Germinal center (tissue), 1 donor: ENCODE measurements at places on chromosomes 5 and 9.

DNA sequence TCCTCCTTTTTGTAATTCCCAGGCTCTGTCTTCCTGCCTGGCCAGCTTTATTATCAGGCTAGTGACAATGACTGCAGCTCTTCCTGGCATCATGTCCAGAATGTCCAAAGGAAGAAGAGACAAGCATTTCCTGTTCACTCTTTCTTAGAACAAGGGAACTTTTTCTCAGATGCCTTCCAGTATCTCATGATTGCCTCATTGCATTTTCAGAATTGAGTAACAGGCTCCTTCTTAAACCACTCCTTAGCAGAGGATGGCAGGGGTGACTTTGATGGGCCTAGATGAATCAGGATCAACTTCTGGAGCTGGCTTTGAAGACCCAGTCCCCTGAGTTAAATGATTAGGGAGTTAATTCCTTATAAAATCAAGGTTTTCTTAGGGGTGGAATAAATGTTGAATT lies 92.9 kb upstream of the RASGRF2 start:
- no peak for DNase-seq

GRCh38 chr5:64595031-64595855 lies 89.4 kb downstream of the RGS7BP start:
- DNase-seq, result peak; percentile 3

GRCh38 chr9:111803924-111804323 lies 9.2 kb upstream of the SHOC1 start:
- no peak for DNase-seq

DNA sequence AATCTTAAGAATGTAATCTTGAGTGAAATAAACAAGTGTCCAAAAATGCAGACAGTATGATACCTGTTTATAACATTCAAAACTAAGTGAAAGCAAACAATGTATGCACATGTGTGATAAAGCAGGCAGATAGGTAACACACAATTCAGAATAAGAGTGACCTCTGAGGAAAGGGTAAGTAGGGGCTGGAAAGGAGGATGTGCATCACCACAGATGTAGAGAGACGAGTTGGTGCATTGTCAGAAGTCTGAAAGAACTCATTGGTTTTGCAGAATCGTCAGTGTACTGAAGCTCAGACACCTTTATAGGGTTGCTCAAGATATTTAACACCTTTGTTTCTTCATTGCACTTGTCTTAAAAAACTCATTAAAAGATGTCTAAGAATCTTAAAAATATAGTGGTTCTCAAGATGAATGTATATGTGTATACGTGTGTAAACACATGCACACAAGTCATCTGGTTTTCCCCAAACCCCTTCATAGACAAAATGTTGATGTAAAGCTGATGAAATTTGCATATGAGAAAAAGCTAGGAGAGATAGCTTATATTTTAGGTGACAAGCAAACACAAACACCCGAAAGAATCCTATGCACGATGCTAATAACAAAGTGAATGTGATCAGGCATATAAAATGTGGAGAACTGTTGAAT lies 197.6 kb upstream of the MEF2C start:
- DNase-seq, result no peak

DNA sequence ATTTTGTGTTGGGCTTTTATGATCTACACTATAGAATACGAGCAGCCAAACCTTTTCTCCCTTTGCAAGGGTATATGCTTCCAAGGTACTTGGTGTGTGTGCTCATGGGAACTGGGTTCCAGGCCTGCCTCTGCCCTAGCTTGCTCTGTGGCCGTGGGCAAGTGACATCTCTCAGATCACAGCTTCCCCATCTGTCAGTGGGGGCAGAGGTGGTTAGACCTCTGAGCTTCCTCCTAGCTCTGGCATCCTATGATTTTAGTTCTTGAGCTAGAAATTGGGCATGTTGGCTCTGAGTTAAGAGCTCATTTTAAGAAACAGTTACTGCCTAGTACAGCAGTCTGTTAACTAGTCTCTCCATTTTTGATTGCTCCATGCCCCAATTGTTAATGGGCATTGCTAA lies 12.5 kb upstream of the CCNJL start:
- DNase-seq, result no peak

GRCh38 chr5:135203593-135204036 lies 169.6 kb upstream of the PITX1 start:
- peak; percentile 23 for DNase-seq

GRCh38 chr9:131398204-131398603 lies 4.3 kb downstream of the PRRC2B start:
- no peak for DNase-seq

DNA sequence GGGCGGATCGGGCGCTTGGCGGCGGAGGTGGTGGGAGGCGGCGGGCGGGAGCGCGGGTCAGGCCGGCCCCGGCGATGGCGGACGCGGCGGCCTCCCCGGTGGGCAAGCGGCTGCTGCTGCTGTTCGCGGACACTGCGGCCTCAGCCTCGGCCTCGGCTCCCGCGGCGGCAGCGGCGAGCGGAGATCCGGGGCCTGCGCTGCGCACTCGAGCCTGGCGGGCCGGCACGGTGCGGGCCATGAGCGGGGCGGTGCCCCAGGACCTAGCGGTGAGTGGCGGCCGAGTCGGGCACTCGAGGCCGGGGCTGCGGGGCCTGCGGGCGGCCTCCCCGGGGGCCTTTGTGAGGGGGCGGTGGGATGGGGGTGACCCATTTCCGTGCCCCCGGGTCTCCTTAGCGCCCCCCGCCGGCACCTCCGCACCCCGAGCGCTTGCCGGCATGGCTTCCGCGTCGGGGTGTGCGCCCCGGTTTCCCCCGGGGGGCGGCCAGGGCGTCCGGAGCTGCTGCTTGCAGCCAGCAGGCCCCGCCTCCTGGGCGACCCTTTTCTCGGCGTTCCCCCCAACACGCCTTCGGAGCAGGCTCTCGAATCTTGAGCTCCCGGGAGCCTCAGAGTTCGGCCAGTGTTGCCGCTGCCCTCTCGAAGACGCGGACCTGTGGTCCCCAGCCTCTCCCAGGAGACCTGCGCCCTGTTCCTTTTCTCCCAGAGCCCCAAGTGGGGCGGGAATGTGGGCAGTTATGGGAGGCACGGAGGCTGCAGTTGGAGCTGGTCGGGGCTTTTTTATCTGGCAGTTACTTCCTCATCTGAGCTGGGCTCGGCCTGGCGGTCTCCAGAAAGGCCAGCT lies 456 bp downstream of the KDM3B start:
- peak; percentile 75 for DNase-seq

- DNase-seq, result no peak
Observed at GRCh38 chr5:135978212-135978631, 23.4 kb upstream of the LECT2 start.

DNA sequence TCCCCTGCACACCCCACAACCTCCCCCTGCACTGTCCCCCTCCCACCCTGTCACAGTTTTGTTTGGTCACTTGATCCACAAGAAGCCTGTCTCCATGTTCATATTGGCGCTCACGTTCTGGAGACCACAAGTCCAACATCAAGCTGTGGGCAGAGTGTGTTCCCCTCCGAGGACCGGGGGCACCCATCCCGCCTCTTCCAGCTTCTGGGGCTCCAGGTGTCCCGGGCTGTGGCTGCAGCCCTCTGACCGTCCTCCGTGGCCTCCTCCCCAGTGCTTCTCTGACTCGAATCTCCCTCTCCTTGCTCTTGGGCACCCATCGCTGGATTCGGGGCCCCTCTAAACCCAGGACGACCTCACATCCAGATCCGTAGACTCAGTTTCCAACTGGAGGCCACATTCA lies 49.2 kb downstream of the PLEKHG4B start:
- no peak for DNase-seq

GRCh38 chr9:131529597-131530545 lies 1.2 kb downstream of the UCK1 start:
- no peak for DNase-seq

- DNase-seq, result peak; percentile 10
Observed at GRCh38 chr9:5449521-5450358, 602 bp upstream of the CD274 start.

GRCh38 chr9:28653216-28653615 lies 1079.9 kb upstream of the C9orf72 start:
- DNase-seq, result no peak

DNA sequence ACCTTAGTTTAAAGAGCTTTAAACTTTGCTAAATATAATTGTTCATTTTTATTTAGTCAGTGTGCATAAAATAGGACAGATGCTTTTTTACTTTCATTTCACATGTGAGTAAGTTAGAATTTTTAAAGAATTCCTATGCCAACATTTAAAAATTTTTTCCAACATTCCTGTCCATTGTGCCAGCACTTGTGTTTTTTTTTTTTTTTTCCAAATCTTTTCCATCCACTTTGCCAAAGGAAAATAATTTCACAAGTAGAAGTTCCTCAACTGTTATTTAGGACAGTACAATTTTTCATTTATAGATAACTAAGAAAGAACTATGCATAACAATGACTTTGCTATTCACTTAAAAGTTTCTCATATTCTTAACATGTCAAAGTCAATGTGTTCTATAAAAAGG lies 189.5 kb downstream of the ADAMTS6 start:
- no peak for DNase-seq

GRCh38 chr9:107016383-107016782 lies 153.4 kb downstream of the ZNF462 start:
- DNase-seq, result no peak

GRCh38 chr9:18343784-18344183 lies 130.2 kb upstream of the ADAMTSL1 start:
- no peak for DNase-seq

DNA sequence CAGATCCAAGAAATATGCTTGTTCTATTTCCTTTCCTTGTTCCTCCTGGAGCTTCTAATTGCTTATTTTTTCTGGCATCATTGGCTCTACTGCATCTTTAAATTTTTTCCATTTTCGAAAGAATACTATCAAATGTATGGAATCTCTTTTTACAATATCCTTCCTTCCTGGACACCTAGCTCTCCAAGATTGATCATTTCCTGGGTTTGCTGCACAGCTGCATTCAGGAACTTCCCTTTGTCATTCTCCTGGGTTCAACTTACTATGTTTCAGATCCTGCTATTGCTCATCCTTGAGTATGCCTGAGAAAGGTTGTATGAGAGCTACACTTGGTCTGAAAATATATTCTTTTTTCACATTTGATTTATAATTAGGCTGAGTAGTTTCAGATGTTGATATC lies 73.7 kb upstream of the ERCC6L2 start:
- no peak for DNase-seq

DNA sequence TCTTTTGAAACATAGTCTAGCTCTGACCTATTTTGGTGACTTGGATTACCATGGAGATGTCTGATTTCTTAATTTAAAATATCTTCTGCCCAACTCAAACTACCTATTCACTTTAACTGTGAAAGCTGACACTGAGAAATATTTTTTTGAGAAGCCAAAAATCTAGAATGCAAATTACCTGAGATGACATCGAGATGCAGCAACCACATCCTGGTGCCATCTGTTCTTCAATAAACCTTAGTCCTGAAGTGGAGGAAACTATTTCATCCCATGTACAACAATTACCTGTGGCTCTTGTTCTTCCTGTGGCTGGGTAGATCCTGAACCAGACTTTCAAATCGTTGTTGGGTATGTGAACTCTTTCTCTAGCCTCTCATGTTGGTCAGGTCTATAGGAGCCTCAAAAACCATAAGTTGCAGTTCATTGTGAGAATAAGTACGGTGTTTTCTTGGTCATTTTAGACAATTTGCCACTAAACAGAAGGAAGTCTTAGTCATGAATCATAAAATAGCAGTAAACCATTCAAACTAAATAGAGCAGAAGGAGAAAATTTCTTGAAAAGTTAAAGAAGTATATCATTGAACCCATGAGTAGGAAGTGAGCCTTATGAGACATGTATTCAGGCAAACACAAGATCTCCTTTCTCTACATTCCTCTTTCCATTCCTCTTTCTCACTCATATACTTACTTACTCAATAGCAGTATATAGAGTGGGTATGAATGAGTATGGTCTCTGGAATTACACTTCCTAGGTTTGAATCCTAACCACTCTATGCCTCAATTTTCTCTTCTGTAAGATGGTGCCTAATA lies 176.0 kb downstream of the HMHB1 start:
- DNase-seq, result no peak

GRCh38 chr5:148393390-148393741 lies 9.6 kb downstream of the FBXO38 start:
- DNase-seq, result no peak

- DNase-seq, result no peak
Observed at GRCh38 chr9:18067548-18068120, 406.3 kb upstream of the ADAMTSL1 start.

DNA sequence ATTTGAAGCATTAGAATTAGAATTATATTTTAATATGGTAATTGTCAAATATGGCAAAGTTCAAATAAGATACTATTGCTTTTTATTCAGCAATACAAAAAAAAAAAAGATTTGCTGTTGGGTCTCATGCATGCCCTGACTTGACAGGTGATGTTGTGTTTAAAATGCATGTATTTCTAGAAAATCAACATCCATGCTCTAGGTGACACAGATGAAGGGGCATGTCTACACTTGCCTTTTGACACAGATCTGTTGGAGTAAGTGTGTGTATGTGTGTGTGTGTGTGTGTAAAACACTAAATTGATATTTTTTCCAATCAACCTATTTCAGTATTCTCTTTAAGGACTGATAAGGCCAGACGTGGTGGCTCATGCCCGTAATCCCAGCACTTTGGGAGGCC lies 38.1 kb upstream of the SMARCA2 start:
- no peak for DNase-seq

DNA sequence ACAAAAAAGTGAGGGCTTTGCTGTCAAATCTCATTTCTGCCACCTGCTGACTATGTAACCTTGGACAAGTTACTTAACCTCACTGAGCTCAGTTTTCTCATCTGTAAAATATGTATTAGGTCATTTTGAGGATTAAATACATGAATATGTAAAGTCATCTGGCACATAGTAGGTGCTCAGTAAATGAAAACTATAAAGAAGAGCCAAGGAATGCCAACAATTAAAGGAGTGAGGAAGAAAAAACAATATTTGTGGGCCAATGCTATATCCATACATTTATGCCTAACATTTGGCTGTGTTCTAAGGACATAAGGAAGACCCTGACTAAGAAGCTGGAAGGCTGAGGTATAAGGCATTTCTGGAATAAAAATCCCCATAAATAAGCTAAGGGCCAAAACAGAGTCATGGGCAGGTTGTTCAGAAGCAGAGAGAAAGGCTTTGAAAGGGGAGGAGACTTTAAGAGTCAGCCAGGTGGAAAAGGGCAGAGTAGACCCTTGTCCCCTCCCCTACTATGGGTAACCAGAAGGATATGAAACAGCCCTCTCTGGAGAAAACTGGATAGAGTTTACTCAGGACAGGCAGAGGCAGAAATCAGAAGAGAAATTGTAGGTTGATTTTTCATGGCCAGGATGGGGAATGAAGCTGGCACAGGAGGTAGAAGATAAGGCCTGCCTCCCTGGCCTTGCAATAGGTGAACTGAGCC lies 47.6 kb upstream of the SIL1 start:
- no peak for DNase-seq

- DNase-seq, result no peak
Observed at GRCh38 chr9:121844098-121844497, 192.7 kb downstream of the DAB2IP start.

- no peak for DNase-seq
Observed at GRCh38 chr9:14307989-14308852, 5.7 kb downstream of the NFIB start.

GRCh38 chr5:81572201-81572600 lies 178.3 kb upstream of the ACOT12 start:
- DNase-seq, result no peak

- no peak for DNase-seq
Observed at GRCh38 chr5:67240065-67240464, 43.5 kb upstream of the CD180 start.
